ENCODE measurements at places on chromosomes 7 and 10.
A peak's percentile ranks its signal among the peaks of the same experiment; 100 is the strongest.

GRCh38 chr10:20970708-20971107, 73.6 kb upstream of the NEBL start:
- no peak for DNase-seq

GRCh38 chr7:108376206-108376605, 80.0 kb downstream of the NRCAM start:
- peak; percentile 27 for DNase-seq

- DNase-seq: no peak
These were observed 176.0 kb downstream of the NOC3L start for GRCh38 chr10:94186722-94187121.

DNA sequence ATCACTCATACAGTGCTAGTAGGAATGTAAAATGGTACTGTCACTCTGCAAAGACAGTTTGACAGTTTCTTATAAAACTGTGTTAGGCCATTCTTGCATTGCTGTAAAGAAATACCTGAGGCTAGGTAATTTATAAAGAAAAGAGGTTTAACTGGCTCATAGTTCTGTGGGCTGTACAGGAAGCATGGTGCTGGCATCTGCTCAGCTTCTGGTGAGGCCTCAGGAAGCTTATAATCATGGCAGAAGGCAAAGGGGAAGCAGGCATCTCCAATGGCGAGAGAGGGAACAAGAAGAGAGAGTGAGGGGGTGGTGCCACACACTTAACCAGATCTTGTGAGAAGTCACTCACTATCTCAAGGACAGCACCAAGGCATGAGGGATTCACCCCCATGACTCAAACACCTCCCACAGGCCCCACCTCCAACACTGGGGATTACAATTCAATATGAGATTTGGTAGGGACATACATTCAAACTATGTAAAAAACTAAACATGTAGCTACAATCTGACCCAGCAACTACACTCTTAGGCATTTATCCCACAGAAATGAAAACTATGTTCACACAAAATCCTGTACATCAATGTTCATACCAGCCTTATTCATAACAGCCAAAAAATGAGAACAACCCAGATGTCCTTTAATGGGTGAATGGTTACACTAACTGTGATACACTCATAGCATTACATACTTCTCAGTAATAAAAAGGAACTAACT, 5.0 kb downstream of the ALDH18A1 start:
- no peak for DNase-seq

DNA sequence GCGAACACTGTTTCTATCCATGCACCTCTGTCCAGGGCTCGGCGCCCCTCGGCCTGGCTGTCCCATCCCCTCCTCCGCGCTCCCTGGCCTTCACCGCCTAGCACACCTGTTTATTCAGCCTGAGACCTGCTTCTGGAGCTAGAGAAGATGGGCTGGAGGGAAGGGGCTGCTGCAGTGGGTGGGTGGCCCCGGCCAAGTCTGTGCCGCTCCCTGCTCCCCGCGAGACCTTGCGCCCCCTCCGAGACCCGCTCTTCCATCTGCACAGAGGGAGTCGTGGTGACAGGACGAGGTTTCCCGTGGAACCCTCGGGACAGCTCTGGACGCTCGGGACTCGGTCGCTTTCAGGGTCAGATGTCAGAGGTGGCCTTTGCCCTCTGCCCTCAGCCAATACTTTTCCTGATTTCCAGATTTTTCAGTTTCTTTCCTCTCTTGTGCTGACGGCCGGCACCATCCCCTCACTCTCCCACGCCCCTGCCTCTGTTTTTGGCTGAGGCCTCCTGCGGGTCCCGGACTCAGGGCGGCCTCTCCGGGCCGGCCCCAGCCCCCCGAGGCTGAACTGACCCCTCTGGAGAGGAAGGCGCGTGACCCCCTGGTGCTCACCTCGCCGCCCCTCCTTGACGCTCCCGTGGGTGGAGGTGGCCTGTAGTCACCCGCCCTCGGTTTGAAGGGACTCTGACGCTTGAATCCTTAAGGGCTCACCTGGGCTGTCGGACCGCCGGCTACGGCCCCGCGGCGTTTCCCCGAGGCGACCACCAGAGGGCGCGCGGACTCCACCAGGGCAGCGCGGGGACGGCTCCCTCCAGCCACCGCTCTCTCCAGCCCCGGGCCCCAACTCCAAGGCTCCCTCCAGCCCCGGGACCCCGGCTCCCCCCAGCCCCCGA, 15.6 kb downstream of the SHH start:
- DNase-seq: no peak

GRCh38 chr10:119867317-119867716, 5.3 kb downstream of the MCMBP start:
- no peak for DNase-seq

DNA sequence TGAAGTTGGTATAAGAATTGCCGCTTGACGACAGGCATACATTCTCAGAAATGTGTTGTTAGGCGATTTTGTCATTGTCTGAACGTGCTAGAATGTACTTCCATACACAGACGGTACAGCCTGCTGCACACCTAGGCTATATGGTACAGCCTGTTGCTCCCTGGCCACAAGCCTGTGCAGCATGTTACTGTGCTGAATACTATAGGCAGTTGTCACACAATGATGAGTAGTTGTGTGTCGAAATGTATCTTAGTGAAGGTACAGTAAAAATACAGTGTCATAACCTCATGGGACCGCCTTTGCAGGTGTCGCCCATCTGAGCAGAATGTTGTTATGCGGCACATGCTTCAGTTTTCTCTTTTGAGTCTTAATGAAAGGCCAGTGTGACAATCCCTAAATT, 66.5 kb downstream of the SHH start:
- no peak for DNase-seq

DNA sequence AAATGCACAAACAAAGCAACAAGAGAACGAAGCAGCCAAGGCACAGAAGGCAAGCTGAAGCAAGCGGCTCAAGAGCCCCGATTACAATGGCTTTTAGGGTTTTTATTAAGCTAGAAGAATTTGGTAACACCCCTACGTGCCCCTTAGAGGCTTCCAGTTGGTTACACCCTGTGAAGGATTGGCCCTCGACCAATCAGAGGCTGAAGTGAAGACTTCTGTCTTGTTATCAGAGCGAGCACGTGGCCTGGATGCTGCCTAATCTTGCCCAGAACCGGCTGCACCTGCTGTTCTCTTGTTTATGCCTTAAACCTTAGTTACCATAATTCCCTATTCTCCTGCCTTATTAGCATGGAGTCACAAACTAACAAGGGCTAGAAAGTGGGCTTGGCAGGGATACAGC, 21.4 kb downstream of the KCNK18 start:
- DNase-seq: no peak

DNA sequence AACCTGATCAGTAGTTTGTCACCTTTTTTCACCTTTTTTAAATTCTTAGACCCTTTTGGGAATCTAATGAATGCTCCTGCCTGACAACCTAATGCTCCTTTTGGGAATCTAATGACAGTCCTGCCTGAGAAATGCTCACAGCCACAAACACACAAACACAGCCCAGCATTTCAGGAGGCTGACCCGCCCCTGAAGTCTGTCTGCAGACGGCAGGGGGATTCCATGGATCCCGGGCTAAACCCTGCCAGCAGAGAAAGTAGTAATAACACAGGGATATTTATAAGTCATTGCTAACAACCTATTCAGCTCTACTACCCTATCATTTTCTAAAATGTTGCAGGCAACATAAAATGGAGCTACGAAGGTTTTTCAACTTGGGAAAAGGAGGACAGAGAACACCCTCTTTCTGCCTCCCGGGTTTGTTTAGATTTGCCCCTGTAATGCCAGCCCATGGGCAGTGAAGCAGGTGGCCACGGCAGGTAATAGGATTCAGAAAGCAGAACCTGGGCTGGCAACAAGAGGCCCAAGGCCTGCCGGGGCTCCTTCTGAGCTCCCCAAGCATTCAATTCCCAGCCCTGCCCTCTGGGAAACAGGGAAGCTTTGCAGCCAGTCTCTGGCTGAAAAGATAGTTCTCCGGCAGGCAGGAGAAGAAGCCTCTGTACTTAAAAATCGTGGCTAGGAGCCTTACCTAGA, 65.2 kb downstream of the CREB3L2 start:
- no peak for DNase-seq

GRCh38 chr7:102024769-102025391, 207.5 kb downstream of the CUX1 start:
- DNase-seq: no peak

DNA sequence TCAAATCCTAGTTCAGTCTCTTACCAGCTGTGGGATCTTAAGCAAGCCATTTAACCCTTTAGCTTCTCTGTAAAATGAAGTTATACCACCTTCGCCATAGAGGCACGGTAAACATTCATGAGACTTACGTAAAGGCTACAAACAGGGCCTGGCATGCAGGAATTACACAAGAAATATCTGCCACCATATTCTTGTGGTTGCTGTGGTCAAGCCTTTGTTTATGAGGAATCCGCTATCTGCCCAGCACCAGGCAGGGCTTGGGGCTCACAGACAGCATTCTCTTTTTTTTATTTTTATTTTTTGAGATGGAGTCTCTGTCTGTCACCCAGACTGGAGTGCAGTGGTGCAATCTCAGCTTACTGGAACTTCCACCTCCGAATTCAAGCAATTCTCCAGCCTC, 9.9 kb downstream of the AIFM2 start:
- DNase-seq: no peak

DNA sequence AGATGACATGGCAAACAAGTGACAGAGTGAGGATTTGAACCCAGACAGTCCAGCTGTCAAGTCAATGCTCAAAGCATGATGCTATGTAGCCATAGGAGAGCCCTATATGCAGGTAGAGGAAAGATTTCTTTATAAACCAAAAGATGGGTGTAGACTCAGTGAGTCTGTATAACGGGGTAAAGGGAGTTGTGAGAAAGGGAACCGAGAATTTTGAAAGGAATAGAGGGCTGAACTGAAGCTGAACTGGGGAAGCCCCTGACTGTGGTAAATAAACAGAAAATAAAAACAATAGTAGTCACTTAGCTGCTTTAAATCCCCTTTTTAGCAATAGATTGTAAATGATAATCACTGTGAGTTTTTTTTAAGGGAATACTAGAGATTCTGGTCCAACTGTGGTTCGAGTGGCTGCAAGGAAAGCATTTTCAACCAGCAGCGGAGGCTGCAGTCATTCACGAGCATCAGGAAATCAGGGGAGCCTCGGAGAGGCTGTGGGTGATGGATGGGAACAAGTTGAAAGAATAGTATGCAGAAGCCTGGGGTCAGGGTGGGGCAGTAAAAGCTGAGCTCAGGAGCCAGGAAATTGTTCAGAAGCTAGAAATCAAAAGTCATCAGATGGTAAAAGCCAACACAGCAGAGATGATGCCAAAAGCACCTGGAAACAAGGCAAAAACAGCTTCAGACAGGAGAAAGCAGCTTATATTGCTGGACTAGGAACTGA, 393.5 kb downstream of the GFRA1 start:
- no peak for DNase-seq

DNA sequence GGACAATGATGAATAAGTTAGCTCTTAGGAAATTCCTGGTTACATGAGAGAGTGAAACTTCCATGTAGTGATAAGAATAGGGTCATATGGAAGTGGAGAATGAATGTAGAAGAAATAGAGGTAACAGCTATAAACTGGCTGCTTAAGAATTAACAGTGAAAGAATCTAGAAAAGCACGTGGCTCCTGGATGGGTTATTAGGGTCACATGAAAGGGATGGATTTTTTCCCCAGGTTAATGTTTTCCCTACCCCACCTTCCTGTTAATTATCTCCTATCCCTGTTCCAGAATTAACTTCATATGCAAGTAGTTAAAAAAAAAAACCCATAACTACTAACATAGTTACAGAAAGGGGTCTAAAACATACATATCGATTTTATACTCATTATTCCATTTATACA, 58.0 kb downstream of the ANKIB1 start:
- DNase-seq: no peak

GRCh38 chr10:114831186-114831867, 9.7 kb downstream of the FHIP2A start:
- no peak for DNase-seq

DNA sequence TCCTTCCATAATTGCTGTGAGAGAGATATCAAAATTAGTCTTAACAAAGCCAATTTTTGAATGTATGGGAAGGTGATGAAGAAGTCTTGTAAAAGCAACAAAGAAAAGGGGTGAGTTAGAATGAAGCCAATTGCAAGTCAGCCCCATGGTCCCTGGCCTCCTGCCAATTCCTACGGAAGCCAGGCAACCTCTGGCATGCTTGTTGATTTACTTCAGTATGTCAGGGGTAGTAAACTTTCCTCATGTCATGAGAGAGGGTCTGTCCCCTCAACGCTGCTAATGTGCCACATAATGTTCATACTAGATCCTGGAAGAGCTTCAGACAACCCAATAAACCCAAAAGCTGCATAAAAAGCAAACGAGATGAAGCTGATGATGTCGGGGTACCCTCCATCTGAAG, 159.1 kb upstream of the YAE1 start:
- DNase-seq: no peak

DNA sequence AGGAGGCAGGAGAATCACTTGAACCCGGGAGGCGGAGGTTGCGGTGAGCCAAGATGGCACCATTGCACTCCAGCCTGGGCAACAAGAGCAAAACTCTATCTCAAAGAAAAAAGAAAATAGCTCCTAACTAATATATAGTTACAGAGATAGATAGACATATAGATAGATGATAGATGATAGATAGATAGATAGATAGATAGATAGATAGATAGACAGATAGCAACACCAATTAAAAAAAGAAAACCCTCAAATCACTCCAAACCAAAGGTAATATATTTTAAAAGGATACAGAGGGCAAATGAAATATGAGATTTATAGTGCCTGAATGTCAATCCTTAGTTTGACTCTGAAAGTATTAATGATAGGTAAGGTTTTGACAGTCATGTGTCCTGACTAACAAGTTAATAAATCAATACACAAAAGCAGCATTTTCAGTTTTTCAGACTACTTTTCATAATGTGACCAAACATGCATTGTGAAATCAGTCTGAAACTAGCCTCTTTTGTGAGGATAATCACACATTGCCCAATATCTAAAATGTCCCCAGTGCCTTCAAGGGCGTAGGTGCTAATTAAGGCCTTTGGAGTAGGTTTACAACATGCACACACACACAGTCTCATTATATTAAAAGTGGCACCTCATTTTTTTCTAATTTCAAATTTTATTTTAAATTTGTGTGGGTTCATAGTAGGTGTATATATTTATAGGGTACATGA, 61.2 kb downstream of the BPGM start:
- DNase-seq: no peak

GRCh38 chr7:74006032-74006431, 21.9 kb upstream of the ELN start:
- DNase-seq: no peak

GRCh38 chr10:99593312-99593711, 26.9 kb downstream of the SLC25A28 start:
- DNase-seq: no peak

DNA sequence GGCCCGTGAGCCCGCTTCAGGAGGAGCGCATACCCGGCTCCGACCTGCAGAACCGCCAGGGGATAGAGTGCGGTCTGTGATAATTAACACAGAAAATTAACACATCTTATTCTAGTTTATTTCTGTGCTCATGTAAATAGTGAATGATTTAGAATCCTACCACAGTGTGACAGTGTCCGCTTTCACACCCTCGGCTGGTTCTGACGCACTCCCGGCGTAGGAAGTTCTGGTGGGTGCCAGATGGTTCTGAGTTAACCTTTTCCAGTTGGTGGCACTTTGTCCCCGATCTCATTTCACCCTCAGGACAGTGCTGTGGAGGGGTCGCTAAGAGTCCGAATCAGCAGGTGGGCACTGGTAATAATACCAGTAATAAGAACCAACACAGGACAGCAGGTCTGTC, 28.3 kb upstream of the FXYD4 start:
- DNase-seq: no peak

GRCh38 chr7:27133409-27134231, 3.1 kb upstream of the HOXA4 start:
- no peak for DNase-seq
